ENCODE measurements at places on chromosomes 1 and 21.
A peak's percentile ranks its signal among the peaks of the same experiment; 100 is the strongest.

- no peak for DNase-seq
These were observed 508.7 kb downstream of the DPYD start for GRCh38 chr1:97412166-97412565.

DNA sequence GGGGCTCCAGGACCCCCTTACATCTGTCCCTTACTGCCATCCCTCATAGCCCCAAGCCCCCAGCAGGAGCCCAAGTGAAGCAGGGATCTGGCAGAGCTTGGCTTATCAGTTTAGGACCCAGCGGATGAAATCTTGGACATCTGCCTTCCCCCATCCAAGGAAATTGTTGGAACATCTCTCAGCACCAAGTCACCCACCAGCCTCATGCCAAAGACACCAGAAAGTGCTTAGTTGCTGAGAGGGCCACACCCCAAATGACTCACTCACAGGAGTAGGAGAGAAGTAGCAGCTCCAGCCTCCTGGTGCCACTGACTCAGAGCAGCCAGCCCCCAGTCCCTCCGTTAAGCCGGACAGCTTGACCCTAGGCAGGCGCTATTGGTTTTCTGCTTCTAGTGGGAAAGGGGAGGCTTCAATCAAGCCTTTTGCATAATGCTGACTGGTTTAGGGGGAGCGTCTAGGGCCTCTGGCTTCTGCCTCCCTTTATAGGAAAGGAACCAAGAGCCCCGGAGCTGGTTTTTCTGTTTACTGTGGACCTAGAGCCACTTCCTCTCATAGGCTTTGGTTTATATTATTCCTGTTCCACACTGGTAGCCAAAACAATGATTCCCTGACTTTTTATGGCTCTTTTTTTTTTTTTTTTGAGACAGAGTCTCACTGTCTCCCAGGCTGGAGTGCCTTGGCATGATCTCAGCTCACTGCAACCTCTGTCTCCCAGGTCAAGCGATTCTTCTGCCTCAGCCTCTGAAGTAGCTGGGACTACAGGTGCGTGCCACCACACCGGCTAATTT lies 114.2 kb upstream of the IPO9 start:
- peak; percentile 95 for DNase-seq

DNA sequence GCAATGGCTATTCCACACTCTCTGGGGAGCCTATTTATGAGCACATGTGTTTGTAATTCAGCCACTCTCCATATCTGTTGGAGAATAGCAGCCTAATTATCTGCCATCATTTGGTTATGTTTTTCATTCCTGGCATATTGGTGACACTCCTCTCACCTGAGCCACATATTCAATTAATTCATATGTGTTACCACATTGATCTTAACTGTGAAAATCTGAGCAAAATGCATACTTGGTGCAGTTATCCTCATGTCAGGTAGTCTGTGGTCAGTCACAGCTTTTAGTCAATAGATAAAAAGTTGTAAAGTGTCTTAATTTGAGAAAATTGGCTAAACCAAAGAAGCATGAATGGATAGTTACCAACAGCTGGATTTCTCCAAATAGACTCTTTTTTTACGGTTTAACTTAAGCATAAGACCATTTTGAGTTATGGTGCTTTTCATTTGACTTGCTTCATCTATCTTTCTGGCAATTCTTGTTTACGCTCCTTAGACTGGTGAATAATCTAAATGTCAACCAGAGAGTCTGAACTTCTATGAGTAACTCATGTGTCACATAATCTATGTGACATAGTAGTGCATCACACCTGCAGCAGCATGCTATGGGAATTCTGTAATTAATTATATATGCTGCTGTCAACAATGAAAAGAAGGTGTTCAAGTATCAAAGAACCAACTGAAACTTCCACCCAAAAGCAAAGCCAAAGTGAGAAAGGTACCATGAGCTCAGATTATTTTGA lies 187.7 kb upstream of the SGIP1 start:
- no peak for DNase-seq

DNA sequence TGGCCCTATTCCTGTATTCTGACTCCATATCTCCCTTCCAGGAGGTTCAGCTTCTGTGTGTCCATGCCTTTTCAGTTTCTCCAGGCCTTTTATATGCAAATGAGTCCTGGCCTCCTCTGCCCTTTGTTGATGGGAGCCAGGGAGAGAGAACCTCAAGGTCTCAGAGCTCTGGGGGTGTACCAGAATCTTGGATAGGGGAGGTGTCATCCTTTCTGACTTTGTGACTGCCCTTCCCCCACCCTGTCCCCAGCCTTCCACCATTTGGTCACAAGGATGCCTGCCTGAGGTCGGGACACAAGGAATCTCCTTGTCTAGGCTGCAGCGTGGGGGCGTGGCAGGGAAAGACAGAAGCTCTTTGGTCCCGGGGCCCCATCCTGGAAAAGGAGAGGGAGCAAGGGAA lies 18.6 kb downstream of the LURAP1 start:
- DNase-seq: no peak

DNA sequence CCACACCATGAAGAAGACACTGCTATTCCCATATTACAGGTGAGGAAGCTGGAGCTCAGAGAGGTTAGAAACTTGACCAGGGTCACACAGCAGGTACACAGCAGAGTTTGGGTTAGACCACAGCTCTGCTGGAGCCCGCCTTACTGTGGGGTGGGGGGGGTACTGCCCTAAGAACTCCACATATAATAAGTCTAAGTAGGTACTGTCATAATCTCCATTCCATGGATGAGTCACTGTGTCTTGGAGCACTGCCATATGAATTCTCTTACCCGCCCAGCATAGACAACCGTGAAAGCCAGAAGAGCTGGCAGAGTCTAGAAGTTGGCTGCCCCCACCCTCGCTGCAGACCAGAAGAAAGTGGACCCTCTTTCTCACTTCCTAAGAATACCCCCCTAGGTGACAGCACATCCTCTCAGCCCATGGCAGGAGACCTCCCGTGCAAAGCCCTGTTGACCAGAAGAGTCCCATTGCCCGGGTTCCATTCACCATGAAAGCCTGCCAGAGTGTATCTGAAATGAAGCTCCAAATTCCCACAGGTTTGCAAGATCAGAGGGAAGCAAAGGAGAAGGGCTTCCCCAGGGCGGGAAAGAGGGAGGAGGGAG lies 5.2 kb upstream of the PLA2G2D start:
- peak; percentile 43 for DNase-seq

DNA sequence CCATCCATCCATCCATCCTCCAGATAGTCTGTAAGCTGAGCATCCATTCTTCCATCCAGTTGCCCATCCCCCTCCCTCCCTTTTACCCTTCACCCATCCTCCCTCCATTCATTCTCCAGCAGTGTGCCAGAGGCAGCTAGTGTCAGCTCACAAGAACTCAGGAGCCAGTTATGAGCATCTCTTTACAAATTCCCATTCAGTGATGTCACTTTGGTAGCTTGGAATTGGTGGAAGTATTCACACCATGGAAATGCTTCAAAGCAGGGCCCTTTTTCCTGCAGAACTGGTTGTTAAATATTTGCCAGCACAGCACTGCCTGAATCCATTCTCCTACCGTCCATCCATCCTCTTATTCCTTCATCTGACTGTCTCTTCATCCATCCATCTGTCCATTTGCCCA lies 72.5 kb downstream of the ARHGEF10L start:
- peak; percentile 40 for DNase-seq

- no peak for DNase-seq
These were observed 6.8 kb downstream of the MYOC start for GRCh38 chr1:171645553-171646248.

- DNase-seq: no peak
These were observed 2.9 kb downstream of the FLVCR1 start for GRCh38 chr1:212860713-212861581.

- no peak for DNase-seq
These were observed 22.0 kb upstream of the WDR26 start for GRCh38 chr1:224456637-224456953.

GRCh38 chr1:227192163-227192562 lies 126.1 kb downstream of the CDC42BPA start:
- DNase-seq: peak; percentile 74

GRCh38 chr21:43913928-43914327 lies 48.9 kb downstream of the AGPAT3 start:
- DNase-seq: no peak
